ENCODE measurements at places on chromosomes 4 and X. TPM values are rescaled to one million over a fixed set of nuclear protein-coding genes. Genes with fewer than 3 reads are reported as not detected.
A peak's percentile ranks its signal among the peaks of the same experiment; 100 is the strongest.

The COX7B2 gene
- not detected for total RNA-seq

The TMEM150C gene
- not detected for total RNA-seq

The LEF1 gene
- total RNA-seq: 246 TPM

The DDIT4L gene
- total RNA-seq: not detected

The CXCL1 gene
- total RNA-seq: not detected

The TMEM271 gene
- total RNA-seq: not detected

The NEXMIF gene
- total RNA-seq: 0.55 TPM

The AFF2 gene
- 0.13 TPM for total RNA-seq

The SHOX gene
- total RNA-seq: not detected

The C4orf33 gene
- 22.0 TPM for total RNA-seq

The HEPH gene
- total RNA-seq: not detected

- H3K27ac ChIP-seq: no peak overlapping the region
- peaks cover 31% of the 10 kb centered on the region for H3K4me1 ChIP-seq
These were observed 35.2 kb downstream of the PDS5A start for GRCh38 chr4:39942507-39942906.

GRCh38 chr4:85595796-85596559 lies 121.0 kb downstream of the ARHGAP24 start:
- H3K4me3 ChIP-seq: no peak overlapping the region
- H3K27me3 ChIP-seq: no peaks in the 10 kb centered on the region
- no peaks in the 10 kb centered on the region for H3K4me1 ChIP-seq
- H3K36me3 ChIP-seq: no peaks in the 10 kb centered on the region
- no peak overlapping the region for H3K27ac ChIP-seq

- no peak overlapping the region for H3K4me3 ChIP-seq
- no peak for DNase-seq
- no peak overlapping the region for H3K27ac ChIP-seq
- no peaks in the 10 kb centered on the region for H3K4me1 ChIP-seq
These were observed 344 bp downstream of the OR13H1 start for GRCh38 chrX:131544218-131544617.

GRCh38 chr4:179751669-179752068 lies 2309.4 kb upstream of the AGA start:
- H3K27me3 ChIP-seq: no peaks in the 10 kb centered on the region
- H3K36me3 ChIP-seq: no peaks in the 10 kb centered on the region
- H3K4me3 ChIP-seq: no peak overlapping the region
- DNase-seq: no peak
- H3K4me1 ChIP-seq: no peaks in the 10 kb centered on the region

GRCh38 chrX:122133478-122133877 lies 1050.6 kb upstream of the GRIA3 start:
- no peaks in the 10 kb centered on the region for H3K27me3 ChIP-seq
- no peak for DNase-seq
- H3K36me3 ChIP-seq: no peaks in the 10 kb centered on the region
- H3K4me3 ChIP-seq: no peak overlapping the region
- H3K27ac ChIP-seq: no peak overlapping the region

DNA sequence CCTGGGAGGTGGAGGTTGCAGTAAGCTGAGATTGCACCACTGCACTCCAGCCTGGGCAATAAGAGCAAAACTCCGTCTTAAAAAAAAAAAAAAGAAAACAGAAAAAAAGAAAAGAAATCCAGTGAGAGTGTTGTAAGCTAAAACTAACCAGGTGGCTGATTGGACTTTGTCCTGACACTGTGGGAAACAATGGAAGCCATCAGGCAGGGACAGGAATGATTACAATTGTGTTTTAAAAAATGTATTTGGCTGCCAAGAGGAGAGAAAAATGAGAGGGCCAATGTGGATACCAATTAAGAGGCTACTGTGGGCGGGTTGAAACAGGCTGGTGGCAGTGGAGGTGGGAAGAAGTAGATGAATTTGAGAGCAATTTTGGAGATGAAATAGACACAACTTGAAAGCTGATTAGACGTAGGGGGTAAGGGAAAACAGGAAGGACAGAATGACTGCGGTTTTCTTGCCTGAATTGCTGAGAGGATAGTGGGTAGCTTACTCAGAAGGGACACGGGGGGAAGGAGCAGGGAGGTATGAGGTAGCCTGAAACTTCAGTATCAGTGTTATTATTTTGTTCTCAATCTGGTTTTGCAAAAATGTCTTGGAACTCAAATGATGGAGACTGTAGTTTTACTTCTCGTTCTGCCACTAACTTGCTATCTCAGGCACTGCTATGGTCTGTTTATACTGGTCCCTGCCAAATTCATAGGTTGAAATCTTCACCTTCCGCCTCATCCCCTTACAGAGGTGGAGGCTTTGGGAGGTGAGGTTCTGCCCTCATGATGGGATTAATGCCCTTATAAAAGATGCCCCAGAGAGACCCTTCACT lies 45.6 kb upstream of the CHRNA9 start:
- H3K4me3 ChIP-seq: peak overlapping the region; percentile 42
- H3K27ac ChIP-seq: peak overlapping the region; percentile 89
- peak; percentile 31 for DNase-seq
- peaks cover 46% of the 10 kb centered on the region for H3K4me1 ChIP-seq
- no peaks in the 10 kb centered on the region for H3K27me3 ChIP-seq
- peaks cover 2% of the 10 kb centered on the region for H3K36me3 ChIP-seq

GRCh38 chr4:122614621-122615020 lies 6.2 kb downstream of the IL21 start:
- no peak overlapping the region for H3K4me3 ChIP-seq
- peaks cover 2% of the 10 kb centered on the region for H3K4me1 ChIP-seq
- H3K36me3 ChIP-seq: no peaks in the 10 kb centered on the region
- no peak overlapping the region for H3K27ac ChIP-seq

- H3K4me3 ChIP-seq: no peak overlapping the region
- H3K27me3 ChIP-seq: no peaks in the 10 kb centered on the region
- no peak overlapping the region for H3K27ac ChIP-seq
These were observed 4.1 kb upstream of the ASMT start for GRCh38 chrX:1610736-1611135.

DNA sequence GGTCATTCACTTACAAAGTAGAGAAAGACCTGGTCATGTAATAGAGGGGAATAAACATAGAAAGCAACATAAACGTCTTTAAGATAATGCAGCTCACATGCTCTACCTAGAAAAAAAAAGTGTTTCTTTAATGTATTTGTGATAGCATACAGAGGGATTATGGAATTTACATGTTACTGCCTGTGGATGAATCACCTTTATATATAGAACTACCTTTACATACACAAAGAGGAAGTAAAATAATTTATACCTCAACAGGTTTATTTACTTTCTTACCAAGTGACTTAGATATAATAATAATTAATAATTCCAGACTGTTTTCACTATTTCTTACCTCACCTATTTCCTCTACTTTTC lies 81.5 kb downstream of the PPP3CA start:
- no peak overlapping the region for H3K4me3 ChIP-seq
- no peaks in the 10 kb centered on the region for H3K27me3 ChIP-seq
- peaks cover 11% of the 10 kb centered on the region for H3K4me1 ChIP-seq
- no peak for DNase-seq
- no peaks in the 10 kb centered on the region for H3K36me3 ChIP-seq
- no peak overlapping the region for H3K27ac ChIP-seq

DNA sequence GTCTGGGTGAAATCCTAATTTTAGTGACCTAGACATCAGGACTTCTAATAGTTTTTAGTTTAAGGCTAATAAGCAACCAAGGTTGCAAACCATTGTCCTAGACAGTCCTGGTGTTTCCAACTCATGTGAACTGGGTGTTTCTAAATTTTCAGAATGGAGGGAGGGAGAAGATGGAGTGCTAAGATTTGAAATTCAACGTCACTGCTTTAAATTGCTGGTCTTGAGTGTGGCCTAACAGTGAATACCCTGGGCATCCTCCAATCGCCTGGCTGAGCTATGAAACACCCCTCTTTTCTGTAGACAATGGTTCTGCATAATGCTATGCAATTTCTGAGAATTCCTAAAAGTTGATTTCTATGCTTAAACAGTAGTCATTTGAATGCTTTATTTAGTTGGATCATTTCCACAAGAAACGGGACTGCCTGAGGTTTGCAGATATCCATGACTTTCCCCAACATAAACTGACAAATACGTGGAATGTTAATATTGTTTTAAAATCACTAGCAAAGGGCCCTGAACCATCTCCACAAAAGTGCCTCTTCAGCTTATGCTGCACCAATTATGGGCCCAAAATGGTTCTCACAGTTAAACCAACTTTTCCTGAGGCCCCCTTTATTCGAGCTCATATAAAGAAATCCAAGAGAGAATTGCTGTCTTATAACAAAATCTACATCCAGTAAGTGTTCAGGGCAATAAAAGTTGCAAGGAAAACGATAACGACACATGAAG lies 1.1 kb downstream of the FBXL5 start:
- H3K4me1 ChIP-seq: peaks cover 51% of the 10 kb centered on the region
- DNase-seq: peak; percentile 42
- H3K36me3 ChIP-seq: peaks cover 23% of the 10 kb centered on the region
- peak overlapping the region; percentile 96 for H3K4me3 ChIP-seq
- H3K27me3 ChIP-seq: no peaks in the 10 kb centered on the region
- peak overlapping the region; percentile 94 for H3K27ac ChIP-seq

GRCh38 chrX:143027275-143027674 lies 1.5 kb downstream of the SPANXN4 start:
- no peak for DNase-seq
- no peak overlapping the region for H3K27ac ChIP-seq
- H3K4me1 ChIP-seq: no peaks in the 10 kb centered on the region
- no peak overlapping the region for H3K4me3 ChIP-seq
- no peaks in the 10 kb centered on the region for H3K36me3 ChIP-seq
- H3K27me3 ChIP-seq: no peaks in the 10 kb centered on the region

DNA sequence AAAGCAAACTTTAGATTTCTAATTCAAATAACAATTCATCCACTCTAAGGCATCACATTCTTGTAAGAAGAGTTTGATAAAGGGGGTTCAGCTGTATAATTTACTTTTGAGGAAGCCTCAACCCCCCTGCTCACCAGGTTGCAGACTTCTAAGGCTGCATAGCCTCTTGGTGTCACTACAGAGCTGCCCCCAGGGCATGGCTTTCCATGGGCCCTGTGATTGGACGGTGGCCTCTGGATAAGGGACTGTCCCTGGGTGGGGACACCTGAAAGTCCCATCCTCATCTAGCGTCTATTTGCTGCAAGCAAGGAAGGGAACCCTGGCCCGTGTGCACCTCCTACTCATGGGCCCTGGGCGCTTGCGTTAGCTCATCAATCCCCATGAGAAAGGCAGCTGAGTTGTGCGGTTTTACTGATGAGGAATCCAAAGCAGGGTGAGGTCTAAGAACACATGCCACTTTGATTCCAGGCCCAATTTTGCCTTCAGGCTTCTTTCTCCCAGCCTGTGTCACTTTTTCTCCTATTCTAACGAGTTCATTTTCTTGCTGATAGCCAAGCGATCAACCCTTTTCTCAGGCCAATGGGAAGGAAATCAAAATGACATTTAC lies 51.8 kb downstream of the SCML1 start:
- no peak overlapping the region for H3K4me3 ChIP-seq
- no peaks in the 10 kb centered on the region for H3K36me3 ChIP-seq
- peaks cover 2% of the 10 kb centered on the region for H3K27me3 ChIP-seq
- H3K27ac ChIP-seq: no peak overlapping the region

GRCh38 chr4:183503497-183504063 lies 1.3 kb upstream of the ING2 start:
- peak overlapping the region; percentile 76 for H3K27ac ChIP-seq
- peak overlapping the region; percentile 74 for H3K4me3 ChIP-seq
- DNase-seq: no peak
- H3K27me3 ChIP-seq: no peaks in the 10 kb centered on the region
- H3K36me3 ChIP-seq: no peaks in the 10 kb centered on the region
- H3K4me1 ChIP-seq: peaks cover 39% of the 10 kb centered on the region

DNA sequence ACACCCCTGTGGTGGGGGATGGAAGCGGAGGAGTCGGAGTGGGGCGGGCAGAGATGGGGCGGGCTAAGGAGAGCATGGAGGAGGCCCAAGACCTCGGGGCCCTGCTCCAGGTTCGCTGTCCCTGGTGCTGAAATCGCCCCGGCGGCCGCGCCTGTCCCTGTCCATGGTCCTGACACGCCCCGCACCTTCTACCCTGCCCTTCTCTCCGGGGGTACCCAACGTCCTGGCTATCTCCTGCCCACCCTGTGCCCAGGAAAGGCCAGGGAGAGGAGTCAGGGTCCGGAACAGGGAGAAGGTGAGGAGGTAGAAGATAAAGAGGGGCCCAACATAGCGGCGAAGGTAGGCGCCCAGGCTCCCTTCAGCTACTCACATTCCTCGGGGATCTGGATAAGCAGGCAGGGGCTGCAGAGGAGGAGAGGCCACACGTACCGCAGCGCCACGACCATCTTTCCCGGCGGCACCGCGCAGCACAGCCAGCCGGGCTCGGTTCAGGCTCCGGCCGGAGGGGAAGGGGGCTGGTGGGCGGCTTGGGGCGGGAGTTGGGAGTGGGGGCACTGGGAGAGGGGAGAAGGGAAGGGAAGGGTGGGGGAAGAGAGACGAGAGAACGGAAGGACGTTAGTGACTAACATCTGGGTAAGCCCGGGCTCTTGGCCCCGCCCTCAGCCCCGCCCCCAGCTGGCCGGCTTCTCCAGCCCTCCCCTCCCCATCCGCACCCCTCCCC lies 10.4 kb downstream of the L1CAM start:
- peak; percentile 75 for DNase-seq
- peaks cover 21% of the 10 kb centered on the region for H3K4me1 ChIP-seq
- peaks cover 21% of the 10 kb centered on the region for H3K27me3 ChIP-seq
- H3K36me3 ChIP-seq: no peaks in the 10 kb centered on the region

GRCh38 chr4:170672381-170672965 lies 582.7 kb upstream of the AADAT start:
- no peak overlapping the region for H3K27ac ChIP-seq
- H3K4me1 ChIP-seq: no peaks in the 10 kb centered on the region
- no peaks in the 10 kb centered on the region for H3K36me3 ChIP-seq
- no peak overlapping the region for H3K4me3 ChIP-seq
- H3K27me3 ChIP-seq: no peaks in the 10 kb centered on the region

- DNase-seq: no peak
- H3K36me3 ChIP-seq: no peaks in the 10 kb centered on the region
- no peak overlapping the region for H3K4me3 ChIP-seq
- no peaks in the 10 kb centered on the region for H3K27me3 ChIP-seq
- H3K4me1 ChIP-seq: no peaks in the 10 kb centered on the region
- H3K27ac ChIP-seq: no peak overlapping the region
These were observed 348.3 kb downstream of the PCDH7 start for GRCh38 chr4:31068257-31069075.

GRCh38 chrX:108000751-108001150 lies 18.6 kb upstream of the TEX13B start:
- no peak for DNase-seq
- H3K4me1 ChIP-seq: no peaks in the 10 kb centered on the region
- H3K27me3 ChIP-seq: no peaks in the 10 kb centered on the region
- H3K36me3 ChIP-seq: no peaks in the 10 kb centered on the region

DNA sequence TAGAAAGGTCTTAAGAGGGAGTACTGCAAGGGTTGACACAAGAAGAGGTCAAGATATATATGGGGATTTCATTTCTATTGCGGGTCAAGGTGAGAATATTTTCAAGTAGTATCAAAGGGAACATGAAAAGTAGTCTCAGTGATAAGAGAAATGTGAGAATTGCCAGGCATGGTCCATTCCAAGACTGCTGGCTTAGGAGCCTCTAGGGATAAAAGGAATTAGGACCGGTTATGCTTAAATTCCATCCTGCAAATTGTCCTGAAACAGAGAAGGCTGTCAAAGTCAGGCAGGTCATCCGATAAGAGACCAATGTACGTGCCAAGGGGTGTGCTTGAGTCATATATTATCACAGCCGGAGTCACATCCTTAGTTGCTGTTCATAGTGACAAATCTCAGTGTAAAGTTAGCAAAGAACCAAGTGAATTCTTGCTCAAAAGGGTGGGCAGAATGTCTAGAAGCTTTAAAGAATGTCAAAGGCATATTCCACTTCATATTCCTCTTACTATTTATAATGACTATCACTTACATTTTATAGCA lies 133.6 kb downstream of the CBLL2 start:
- no peak for DNase-seq
- no peaks in the 10 kb centered on the region for H3K27me3 ChIP-seq
- H3K4me1 ChIP-seq: no peaks in the 10 kb centered on the region
- H3K4me3 ChIP-seq: no peak overlapping the region

Measured in activated CD8-positive, alpha-beta T cell treated with anti-CD3 and anti-CD28 coated beads, Interleukin-2, amount 10 ng/mL, durations not matched to agents 7 days and 5 days (primary cell).